Activated T-helper 1 cell treated with anti-CD3 and anti-CD28 coated beads, Interleukin-2, amount 50 U/mL, for 16 hours (primary cell): ENCODE measurements at places on chromosomes 11 and 22.

DNA sequence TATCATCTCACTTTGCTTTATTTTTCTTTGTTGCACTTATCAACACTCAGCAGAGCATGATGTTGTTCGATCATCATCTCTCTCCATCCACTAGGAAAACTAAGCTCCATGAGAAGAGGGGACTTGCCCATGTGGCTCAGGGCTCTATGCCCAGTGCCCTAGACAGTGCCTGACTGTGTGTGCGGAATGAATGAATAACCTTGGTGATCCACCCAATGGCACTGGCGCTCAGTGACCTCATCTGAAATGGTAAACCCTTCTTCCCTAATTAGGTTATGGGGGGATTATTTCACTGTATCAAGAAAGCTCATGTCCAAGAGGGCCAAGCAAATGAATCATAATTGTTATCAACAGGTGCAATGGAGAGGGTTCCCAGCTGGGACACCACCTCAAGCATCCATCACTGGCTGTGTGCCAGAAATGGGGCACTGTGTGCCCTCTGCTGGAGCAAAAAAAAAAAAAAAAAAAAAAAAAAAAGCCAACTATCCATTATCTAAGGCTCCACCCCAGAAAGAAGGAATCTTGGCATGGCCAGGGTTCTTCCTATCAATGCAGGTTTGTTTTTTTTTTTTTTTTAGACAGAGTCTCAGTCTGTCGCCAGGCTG, 172.6 kb downstream of the LARGE1 start:
- no peak for DNase-seq

DNA sequence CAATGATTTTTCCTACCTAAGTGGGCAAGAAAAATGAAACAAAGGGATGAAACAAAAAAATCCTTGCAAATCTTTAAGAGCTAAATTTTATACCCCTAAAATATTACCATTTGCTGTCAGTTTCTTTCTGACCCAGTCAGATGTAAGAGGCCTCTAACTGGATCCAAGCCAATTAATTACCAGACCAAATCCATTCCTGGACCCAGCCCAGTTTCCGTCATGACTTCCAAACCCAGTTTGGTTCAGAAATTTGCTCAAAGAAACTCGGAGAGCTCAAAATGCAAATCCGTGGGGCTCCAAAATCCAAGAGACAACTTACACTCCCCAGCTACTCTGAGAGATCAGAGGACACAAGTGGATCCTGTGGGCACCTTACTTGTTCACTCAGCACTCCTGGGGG, 46.8 kb downstream of the TRIM44 start:
- DNase-seq: no peak

DNA sequence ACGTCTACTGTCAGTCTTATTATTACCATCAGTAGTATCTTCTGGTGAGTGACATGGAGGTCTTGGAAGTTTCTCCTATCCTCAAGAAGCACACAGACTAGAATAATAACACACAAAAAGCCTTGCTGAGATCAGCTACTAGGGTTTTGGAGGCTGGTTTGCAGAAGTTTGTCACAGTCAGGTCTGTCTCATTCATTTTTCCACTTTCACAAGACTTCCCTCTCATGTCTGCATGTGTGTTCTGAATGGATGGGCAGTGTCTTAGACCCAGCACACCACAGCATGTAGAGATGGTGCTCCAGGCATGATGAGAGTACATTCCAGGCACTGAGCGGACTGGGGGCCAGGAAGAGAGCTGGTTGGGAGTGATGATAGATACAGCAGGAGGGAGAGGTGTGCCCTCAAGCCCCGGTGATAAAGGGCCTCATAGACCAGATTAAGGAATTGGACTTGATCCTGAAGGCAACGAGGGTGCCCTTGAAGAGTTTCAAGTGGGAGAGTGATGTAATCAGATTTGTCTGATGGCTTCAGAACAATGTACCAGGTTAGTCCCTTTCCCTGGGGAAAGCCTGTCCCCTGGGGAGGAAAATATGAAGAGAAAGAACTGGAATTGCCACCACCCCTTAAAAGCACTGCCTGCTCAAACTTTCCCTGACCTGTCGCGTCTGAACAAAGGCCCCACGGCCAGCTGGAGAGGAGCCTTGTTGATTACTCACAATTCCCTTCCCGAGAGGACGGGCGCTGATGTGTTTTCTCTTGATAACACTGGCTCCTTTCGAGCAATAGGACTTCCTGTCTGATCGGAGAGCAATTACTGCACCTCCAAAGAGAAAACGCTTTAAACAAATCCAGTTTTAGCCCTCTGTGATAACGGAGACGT, 45.1 kb upstream of the LMO2 start:
- DNase-seq: no peak

- no peak for DNase-seq
Measured at GRCh38 chr11:45535033-45535432, 130.4 kb downstream of the CHST1 start.

- DNase-seq: no peak
Measured at GRCh38 chr11:86625544-86625943, 46.9 kb downstream of the ME3 start.

DNA sequence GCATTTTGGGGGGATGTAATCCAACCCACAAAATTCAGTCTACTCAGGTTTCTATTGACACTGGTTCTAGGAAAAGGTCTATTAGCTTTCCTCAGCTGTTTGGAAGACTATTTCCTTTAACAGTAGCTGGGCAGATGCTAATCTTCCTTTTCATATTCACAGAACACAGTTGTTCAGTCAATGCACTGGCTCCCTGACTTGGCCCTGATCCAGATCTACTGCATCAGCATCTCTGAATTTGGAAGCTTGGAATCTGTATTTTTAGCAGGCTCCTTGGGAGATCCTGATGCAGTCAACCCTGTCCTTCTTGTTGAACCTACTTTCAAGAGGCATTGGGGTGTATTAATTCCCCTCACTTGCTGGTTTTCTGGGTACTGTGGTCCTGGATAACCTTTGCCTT, 6.3 kb downstream of the HTATIP2 start:
- no peak for DNase-seq

DNA sequence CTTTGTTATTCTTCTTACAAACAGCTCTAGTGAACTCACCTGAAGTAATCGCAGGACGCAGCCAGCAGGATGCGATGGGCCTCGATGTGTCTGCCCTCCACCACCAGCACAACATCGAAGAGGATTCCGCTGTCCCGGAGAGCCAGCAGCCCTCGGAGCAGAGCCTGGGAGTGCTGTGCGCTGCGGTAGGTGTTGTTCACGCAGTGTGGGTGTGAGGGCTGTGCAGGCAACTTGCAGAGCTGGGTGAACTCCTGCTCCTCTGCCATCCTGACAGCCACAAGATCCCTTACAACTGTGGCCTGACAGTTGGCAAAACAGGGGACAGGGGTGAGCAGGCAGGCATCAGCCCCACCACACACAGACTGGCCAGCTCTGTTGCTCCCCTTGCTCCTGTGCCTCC, 6.6 kb downstream of the KLHL22 start:
- DNase-seq: no peak

GRCh38 chr11:127247261-127247851, 246.8 kb upstream of the KIRREL3 start:
- no peak for DNase-seq

DNA sequence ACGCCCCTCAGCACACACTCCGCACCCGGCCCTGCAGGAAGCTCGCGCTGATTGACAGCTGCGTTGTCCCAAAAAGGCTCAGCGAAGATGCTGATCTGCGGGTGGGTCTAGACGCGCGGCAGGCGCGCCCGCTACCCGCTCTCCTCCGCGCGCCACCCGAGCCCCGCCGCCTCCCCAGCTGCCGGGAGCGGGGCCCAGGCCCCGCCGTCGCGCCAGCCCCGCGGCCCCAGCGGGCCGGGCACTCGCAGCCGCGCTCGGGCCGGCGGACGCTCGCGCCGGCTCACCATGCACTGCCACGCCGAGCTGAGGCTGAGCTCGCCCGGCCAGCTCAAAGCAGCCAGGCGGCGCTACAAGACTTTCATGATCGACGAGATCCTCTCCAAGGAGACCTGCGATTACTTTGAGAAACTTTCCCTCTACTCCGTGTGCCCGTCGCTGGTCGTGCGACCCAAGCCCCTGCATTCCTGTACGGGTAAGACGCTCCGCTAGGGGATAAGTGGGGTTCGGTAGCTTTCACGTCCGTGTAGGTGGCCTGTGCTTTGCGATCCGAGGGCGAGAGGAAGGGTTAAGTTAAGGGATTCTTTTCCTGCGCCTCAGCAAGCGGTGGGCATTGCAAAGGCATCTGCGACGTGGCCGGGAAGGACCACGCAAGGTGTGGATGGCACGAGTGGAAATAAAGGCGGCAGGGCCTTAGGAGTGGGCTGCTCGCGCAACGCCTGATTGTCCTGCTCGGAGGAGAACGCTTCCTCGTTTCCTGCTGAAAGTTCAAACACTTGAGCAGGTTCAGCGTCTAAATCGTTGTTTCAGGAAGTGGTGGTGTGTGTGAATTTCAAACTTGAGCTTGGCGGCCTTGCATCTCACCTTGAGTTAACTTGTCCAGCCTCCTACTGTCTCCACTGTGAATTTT, at the start of gene BARX2:
TSS of gene BARX2 (plus strand) at position 98 of the 907 bp plus-strand sequence. CDS start at position 286, 188 bp downstream.
- no peak for DNase-seq

DNA sequence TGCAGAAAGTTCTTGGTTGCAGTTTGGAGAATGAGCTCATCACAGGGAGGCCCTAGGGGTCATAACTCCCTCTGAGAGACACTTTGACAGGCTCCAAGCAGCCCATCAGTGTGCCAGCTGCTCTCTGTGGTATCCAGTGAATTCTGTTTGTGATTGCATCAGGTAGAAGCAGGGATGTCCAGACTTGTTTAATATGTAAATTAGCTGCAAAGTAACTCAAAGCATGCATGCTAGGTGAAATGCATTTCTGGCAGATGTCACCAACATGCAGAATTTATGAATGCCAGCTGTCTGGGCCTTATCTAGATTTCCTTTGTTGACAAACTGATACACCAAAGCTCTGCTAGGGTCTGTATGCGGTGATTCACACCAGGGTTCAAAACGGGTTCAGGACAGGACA, 123.6 kb upstream of the MTNR1B start:
- no peak for DNase-seq

DNA sequence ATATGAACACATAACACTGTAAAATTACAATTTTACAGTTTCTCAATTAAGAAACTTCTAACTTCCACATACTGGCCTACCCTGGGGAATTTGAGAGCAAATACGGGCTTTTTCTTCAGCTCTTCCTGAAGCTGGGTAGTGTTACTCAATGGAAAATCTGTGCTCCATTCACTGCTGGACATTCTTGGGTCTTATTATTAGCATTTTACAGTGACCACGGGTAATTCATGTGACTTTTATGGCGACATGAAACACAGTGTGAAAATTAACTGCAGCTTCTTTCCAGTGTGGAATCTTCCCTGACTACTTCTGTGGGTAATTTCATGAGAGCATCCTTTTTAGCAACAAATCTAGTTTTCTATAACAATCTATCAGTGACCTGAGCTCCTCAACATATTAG, 423.7 kb upstream of the ANO5 start:
- no peak for DNase-seq

DNA sequence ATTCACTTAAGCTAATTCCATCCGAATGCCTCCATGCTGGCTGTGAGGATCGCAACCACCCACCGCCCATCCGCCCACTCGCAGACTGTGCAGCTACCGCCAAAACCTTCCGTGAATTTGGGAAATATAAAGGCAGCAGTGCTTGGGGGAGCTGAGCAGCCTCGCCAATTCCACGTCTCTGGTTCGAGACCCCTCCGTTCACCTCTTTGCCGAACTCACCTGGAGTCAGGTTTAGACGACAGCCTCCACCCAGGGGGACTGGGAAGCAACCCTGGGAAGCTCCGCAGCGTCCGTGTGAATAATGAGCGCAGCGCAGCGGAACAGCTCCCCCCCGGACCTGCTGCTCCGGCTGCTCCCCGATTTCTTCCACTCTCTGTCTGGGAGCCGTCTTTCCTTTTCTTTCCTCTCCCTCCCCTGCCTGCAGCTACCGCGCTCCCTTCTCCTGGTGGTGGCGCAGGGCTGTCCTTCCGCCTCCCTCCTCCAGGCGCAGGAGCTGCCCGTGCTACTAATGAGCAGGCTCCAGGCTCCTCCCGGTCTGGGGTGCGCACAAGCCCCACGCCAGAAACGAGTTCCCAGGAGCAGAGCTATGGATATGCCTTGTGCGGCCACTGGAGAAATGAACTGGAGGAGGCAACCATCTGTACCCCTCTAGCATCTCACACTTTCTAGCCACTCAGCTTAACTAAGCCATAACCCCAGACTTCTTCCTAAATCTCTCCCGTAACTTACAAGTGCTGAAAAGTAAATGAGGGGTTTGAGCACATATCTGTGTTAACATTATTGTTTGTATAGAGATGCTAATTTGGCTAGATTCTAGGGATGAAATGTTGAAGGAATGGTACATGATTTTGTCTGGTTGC, 107.3 kb downstream of the XKR3 start:
- no peak for DNase-seq

DNA sequence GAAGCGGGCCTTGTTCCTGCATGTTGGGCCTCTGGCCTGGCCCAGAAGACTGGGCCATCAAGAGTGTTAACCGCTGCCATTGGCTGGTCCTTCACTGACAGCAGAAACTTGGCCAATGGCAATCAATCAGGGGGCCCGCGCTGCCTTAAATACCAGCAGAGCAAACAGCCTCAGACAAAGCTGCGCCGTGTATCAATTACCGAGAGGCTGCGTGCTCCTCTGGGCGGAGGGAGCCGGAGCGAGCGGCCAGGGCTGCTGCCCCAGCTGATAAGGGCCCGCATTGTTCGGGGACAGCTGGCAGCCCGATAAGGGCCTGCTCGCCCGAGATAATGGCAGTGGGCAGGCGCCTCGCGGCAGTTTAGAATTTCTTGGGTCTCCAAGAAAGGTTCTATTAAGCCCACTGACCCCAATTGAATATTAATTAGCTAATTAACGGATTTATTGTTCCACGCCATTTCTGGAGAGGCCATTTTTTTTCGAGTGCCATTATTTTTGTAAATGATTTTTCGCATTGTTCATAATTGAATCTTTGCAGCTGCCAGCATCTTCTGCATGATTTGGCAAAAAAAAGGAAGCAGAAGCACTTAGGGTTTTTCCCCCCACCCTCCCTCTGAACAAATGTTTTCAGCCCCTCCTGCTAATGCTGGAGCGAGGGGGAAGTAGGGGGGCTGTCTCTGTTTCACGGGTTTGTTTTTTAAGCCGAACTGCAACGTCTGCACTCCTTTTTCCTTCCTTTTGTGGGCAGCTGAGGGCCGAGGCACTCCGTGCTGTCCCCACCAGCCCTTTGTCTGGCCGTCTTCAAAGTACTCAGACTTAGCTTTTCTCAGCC, 37.6 kb upstream of the RIC3 start:
- DNase-seq: no peak

DNA sequence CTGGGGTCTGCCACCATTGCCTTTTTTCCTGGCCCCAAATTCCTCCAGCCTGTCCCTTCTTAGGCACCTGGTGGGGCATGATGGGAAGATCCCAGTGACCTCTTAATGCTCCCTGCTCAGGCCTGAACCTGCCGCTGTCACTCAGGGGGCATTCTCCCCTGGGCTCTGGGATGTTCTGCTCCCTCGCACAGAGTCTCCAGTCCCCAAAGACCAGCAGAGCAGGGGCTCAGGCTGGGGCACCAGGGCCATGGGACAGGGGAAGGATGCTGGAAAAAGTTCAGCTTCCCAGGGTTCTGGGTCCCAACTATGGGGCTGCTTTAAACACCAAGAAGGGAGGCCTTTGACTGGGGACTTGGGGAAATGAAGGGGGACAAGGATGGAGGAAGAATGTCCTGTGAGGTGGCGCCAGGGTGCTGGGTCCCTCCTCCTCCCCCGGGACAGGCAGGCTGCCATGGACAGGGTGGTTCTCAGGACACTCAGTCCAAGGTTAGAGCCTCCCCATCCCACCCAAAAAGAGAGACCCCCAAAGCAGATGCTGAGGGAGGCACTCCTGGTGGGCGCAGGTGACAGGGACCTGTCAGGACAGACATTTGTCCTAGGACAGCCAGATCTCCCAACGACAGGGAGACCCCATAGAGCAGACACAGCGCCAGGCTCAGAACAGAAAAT, 30.8 kb downstream of the IGLL5 start:
- no peak for DNase-seq
